M059J (cell line): ENCODE measurements at places on chromosomes 4 and X.

DNA sequence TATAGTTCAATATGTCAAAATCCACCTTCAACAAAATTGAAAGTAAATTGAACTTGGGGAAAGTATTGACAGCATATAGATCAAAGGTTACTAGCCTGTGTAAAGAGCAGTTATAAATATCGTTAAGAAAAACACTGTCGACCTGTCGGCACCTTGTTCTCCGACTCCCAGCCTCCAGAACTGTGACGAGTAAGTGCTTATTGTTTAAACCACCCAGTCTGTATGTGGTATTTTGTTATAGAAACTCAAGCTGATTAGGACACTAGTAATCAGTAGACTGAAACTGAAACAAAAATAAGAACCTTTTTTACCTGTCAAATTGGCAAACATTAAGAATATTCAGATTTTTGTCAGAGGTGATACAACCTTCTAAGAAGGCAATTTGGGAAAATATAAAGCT, 17.0 kb downstream of the HTT start:
- DNase-seq, result no peak

GRCh38 chrX:22139822-22140221, 107.7 kb downstream of the PHEX start:
- no peak for DNase-seq

GRCh38 chrX:71177327-71177726, 32.7 kb downstream of the NLGN3 start:
- no peak for DNase-seq

GRCh38 chr4:85938062-85938461, 421.8 kb downstream of the MAPK10 start:
- no peak for DNase-seq

DNA sequence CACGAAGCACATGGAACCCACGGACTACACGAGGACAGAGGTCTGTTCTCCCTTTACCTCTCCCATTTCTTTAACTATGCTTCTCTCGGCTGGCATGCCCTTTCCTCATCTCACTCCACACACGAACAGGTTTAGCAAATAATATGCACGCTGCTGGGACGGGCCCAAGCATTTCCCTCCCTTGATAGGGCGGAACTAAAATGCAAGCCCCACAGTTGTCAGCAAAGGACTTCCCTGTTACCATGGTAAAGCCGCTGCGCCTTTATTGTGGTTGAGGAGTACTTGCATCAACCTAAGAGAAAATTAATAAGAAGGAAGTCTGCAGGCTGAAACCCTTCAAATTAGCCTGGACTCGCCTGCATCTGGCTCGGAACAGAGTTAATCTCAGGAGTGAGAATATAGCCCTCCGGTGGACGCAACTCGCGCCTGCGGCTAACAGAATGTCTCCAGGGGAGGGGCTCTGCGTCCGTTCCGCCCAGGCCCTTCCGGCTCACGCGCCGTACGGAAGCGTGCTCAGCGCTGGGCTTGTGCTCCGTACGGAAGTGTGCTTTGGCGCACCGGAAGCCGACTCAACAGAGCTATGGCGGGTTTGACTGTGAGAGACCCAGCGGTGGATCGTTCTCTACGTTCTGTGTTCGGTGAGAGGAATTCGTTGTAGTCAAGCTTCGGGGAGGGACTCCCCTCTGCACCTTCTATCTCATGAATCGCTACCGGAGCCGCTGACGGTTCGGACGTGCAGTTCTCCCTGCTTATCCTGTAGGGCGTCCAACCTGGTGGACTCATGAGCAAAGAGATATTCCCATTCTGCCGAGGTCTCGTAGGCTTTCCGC, at the start of gene CSTF2:
Gene CSTF2 (plus strand): TSS at position 555 of the 830 bp plus-strand sequence. CDS start 26 bp downstream, at position 581.
- peak; percentile 86 for DNase-seq

DNA sequence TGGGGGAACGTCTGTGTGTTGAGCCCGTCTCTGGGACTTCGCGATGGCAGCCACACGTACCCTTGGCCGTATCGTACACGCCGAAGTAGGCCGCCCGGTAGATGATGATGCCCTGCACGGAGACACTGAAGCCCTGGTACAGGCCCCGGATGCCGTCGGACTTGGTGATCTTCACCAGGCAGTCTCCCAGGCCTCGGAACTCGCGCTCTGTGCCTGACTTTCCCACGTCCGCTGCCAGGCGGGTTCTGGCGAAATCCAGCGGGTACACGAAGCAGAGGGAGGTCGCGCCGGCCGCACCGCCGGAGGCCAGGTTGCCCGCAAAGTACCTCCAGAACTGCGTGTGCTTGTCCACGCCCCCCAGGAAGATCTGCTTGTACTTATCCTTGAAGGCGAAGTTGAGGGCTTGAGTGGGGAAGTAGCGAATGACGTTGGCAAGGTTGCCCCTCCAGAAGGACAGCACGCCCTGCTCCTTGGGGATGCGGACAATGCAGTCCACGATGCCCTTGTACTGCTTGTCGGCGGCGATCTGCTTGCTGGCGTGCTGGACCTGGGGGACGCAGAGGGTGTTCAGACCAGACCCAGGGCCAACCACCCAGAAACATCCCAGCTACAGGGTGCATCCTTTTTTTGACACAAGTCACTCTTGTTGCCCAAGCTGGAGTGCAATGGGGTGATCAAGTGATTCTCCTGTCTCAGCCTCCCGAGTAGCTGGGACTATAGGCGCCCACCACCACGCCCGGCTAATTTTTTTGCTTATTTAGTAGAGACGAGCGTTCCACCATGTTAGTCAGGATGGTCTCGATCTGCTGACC, 2.5 kb downstream of the SLC25A6 start:
- DNase-seq, result no peak

DNA sequence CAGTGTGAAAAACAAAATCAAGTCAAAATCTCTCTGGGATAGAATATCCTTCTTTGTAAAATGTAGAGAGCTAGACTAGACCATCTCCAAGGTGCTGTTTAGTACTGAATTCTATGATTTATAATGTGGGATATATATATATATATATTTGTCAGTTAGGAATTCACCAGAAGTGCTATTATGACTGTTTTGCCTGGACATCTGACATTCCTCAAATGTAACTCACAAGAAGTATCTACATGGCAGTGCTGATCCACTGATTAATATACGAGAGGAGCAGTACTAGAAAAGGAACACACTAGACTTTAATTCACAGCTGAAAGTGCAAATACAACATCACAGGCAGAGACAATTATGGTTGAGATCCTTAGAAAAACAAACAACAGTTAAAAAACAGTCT, 208.9 kb downstream of the GBA3 start:
- peak; percentile 3 for DNase-seq

- no peak for DNase-seq
These were observed 57.5 kb downstream of the HADH start for GRCh38 chr4:108047199-108047598.

DNA sequence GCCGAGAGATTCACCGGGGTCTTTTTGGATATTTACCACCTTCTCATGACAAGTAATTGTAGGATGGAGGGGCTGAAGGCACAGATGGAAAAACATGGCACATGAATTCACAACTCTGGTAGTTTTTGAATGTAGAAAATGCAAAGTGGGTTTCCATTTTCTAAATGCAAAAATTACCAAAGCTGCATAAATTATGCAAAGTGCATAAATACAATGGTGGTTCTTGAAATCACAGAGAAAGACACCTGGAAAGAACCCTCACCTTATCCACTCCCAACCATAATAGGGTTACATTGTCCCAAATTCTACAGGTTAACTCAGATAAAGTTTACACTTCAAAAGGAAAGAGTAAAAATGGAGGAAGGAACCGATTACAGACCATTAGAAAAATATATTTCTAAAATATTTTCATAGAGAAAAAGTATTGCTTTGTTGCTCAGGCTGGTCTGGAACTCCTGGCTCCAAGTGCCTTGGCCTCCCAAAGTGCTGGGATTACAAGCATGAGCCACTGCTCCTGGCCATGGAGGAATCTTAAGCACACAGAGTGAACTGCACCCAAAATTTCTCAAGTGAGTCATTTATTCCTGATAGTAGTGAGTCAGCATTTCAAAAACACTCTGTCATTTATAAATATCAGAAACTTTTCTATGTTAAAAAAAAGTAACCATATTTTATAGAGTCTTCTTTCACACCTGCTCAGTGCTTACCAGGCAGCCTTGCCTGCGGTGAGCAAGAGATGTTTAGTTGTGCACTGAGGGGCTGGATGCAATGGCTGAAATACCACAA, 101.4 kb downstream of the FIP1L1 start:
- peak; percentile 82 for DNase-seq

DNA sequence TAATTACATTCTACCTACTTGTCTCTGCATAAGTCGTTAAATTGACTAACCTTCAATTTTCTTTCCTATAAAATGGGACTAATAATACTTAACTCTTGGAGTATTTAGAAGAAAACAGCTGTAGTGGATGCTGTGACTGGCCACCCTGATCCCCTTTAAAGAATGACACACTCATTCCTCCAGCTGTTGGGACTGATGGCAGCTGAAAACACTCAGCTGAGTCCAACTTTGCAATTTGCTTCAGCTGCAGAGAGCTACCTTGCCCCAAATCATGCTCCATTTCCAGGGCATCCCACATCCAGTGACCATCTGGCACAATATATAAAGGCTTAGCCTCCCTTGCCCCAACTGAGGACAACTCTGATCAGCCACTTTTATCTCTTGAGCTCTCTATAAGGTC, 89.1 kb downstream of the MID1IP1 start:
- DNase-seq, result no peak

- DNase-seq, result no peak
These were observed 199.7 kb downstream of the HS6ST2 start for GRCh38 chrX:132758759-132759158.

DNA sequence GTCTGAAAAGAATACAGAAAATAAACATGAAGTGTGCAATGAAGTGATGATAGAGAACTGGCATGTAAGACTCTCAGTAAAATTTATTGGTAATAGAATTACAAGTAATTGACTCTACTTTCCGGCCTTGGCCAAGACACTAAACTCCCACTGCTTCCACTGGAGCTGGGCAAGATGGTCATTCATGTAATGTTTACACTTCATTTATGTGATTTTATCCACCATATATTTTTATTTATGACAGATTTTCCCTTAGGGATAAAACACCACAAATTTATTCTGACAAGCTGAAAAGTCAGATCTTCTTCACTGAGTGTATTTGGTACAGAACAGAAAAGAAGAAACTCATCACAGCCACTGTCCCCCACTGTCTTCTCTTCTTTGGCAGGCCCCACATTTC, 191.9 kb downstream of the SLC39A8 start:
- no peak for DNase-seq

DNA sequence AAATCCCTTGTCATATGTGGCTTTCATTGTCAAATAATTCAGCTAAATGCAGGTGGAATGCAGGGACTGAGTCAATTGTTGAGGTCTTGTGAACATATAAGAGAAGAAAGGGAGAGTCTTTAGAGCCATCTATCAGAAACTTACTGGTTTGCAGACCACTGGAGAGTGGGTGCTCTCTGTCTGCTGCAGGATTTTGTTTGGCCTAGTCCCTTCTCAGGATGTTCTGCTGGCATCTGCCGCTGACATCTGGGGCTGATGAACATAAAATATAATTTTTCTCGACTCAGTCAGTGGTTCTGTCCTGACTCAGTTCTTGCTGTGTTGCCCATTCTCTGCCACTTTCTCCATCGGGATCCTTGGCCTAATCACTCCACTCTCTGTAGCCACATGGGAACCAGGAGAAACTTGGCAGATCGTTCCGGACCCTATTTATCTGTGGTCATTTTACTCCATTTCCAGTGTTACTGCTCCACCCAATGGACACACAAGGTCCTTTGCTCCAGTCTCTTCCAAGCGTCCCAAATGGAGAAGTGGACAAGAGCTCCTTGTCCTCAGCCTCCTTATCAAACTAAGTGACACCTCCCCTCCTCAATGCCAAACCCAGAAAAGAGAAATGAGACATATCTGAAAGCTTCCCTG, 436.2 kb downstream of the FAT4 start:
- peak; percentile 57 for DNase-seq

- DNase-seq, result no peak
These were observed 69.1 kb upstream of the MXD4 start for GRCh38 chr4:2331043-2331420.

DNA sequence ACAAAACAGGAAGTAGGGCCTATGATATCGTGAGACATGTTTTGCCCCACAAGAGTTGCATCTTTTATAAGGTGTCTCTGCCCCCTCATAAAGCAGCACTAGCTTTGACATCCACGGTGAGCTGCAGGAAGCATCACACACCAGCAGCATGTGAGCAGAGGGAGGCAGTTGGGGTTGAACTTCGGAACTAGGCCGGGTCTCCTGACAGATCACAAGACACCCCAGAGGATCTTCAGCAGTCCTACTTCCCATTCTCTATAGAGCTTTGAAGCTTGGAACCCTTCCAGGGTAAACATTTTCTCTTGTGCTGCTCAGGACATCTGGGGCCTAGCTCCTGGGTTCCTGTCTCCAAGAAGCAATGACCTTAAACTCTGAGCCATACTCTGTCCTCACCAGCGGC, 27.5 kb downstream of the YY2 start:
- DNase-seq, result no peak

- DNase-seq, result no peak
These were observed 122.4 kb upstream of the NAP1L5 start for GRCh38 chr4:88819818-88820697.

DNA sequence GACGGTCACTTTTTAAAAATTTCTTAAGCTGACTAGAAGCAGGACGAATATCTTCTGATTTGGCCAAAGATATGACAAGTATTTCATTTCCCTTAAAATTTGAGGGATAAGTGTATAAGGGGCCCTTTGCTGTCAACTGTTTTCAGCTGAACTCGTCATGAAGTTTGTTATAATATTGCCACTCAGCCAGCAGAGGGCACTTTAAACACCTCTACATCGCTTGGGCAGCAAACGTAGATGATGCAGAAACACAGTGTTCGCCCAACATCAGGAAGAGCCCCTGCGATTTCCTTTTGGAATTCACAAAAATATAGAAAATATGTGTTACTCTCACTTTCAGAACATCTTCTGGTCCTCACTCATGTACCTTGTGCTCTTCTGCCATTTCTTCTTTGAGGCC, 435.7 kb upstream of the FMR1 start:
- peak; percentile 9 for DNase-seq

DNA sequence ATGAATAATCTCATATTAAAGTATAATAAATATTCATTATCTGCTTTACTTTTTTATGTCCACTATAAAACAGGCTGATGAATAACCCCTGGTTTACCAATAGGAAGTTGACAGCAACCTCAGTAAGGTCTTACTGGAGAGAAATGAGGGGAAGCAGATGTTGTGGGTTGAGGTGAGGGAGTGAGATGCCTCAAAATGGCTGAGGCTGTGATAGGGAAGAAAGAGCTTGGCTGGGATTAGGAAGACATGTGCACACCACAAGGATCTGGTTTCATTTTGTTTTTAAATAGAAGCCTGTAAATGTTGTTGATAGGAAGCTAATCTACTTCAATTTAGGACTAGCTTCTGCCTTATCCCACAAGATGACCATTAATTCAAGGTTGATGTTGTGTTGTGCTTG, 14.4 kb upstream of the CYBB start:
- no peak for DNase-seq

GRCh38 chr4:153297116-153297515, 47.4 kb upstream of the MND1 start:
- no peak for DNase-seq
